ENCODE measurements at places on chromosomes 4 and X.

GRCh38 chrX:23792861-23793553, 10.0 kb downstream of the SAT1 start:
- no peak for DNase-seq

GRCh38 chr4:6074758-6075157, 56.5 kb upstream of the C4orf50 start:
- DNase-seq, result no peak

GRCh38 chrX:46324166-46324565, 221.1 kb downstream of the ZNF674 start:
- no peak for DNase-seq

DNA sequence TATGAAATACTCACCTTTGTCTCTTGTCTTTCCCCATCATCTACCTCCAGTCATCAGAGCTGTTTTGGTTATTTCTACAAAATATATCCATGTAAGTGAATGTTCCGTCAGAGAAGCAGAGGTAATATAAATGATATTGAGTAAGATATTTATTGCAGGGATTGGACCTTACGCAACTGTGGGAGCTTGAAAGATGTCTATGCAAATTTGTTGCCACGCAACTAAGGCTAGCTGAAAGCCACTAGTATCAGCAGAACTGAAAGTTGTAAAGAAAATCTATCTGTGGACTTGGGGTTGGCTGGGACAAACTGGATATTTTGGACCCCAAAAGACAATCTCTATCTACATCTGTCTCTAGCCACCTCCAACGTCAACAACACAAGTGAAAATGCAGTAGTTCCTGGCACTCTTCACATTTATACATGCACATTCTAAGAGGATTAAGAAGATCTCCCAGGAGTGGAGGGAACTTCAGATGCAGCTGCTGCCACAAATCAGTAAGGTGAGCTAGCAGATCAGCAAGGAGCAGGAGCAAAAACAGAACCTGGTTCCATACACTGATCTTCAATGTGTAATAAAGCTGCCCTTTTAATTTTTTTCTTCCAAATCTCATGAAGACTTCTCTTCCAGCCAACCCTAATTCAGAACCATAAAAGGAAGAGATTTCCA, 8.5 kb upstream of the CCSER1 start:
- no peak for DNase-seq

- DNase-seq, result no peak
These were observed 31.8 kb downstream of the USP11 start for GRCh38 chrX:47264483-47265173.

Measured in pons (tissue), 1 donor.